ENCODE measurements at places on chromosomes 3 and 15. TPM values are rescaled to one million over a fixed set of nuclear protein-coding genes. Genes with fewer than 3 reads are reported as not detected.

- no peak overlapping the region for H3K4me3 ChIP-seq
- no peak for DNase-seq
- H3K27ac ChIP-seq: peak overlapping the region; percentile 73
- no peaks in the 10 kb centered on the region for H3K36me3 ChIP-seq
- H3K4me1 ChIP-seq: peaks cover 72% of the 10 kb centered on the region
These were observed 77.5 kb downstream of the IGF1R start for GRCh38 chr15:98725874-98726273.

DNA sequence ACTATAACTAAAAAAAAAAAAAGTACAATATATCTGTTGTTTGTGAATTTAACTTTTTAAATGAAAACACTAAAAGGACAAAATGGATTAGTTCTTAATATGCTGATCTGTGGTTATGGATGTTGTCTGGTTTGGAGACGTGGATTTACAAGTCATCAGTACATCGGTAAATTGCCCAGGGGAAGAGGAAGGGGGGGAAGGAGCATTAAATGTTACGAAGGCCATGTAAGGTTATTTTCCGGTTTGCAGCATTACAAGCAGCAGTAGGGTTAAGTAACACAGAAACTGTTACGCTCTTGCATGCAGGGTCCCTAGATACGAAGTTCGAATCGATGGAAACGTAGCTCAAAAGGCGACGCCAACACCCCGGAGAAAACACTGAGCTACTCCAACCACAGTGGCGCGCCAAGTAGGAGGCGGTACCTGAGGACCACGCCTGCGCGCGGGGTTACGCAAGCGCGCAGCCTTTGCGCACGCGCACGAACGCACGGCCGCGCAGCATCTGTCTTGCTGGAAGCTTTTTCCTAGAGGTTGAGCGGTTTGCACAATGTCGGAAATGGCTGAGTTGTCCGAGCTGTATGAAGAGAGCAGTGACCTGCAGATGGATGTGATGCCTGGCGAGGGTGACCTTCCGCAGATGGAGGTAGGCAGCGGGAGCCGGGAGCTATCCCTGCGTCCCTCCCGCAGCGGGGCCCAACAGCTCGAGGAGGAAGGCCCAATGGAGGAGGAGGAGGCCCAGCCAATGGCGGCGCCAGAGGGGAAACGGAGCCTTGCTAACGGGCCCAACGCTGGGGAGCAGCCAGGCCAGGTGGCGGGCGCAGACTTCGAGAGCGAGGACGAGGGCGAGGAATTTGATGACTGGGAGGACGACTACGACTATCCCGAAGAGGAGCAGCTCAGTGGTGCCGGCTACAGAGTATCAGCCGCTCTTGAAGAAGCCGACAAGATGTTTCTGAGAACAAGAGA, at the start of gene EID1:
Gene EID1 (plus strand): TSS at position 505 of the 966 bp plus-strand sequence. CDS start 43 bp downstream, at position 548.
- H3K27me3 ChIP-seq: peaks cover 9% of the 10 kb centered on the region
- peak within 1 kb of the TSS; percentile 99 for H3K27ac ChIP-seq
- DNase-seq: peak; percentile 88
- no peaks in the 10 kb centered on the region for H3K36me3 ChIP-seq

DNA sequence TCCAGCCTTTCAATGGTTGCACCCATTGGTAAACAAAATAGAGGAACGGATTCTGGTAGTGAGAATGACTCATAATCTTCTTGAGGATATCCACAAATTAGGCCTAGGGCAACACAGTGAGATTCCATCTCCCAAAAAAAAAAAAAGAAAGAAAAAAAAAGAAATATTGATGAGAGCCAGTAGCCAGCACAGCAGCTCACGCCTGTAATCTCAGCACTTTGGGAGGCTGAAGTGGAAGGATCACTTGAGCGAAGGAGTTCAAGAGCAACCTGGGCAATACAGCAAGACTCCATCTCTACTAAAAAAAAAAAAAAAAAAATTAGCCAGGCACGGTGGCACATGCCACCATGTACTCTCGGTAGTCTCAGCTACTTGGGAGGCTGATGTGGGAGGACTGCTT, 51.9 kb downstream of the DENND4A start:
- no peak for DNase-seq
- H3K27ac ChIP-seq: no peak overlapping the region
- no peaks in the 10 kb centered on the region for H3K27me3 ChIP-seq
- H3K36me3 ChIP-seq: peaks cover 7% of the 10 kb centered on the region
- H3K4me1 ChIP-seq: no peaks in the 10 kb centered on the region

- peak; percentile 21 for DNase-seq
- peaks cover 25% of the 10 kb centered on the region for H3K4me1 ChIP-seq
These were observed 1.0 kb upstream of the ATP2C1 start for GRCh38 chr3:130892759-130893375.

- no peak for DNase-seq
- no peaks in the 10 kb centered on the region for H3K36me3 ChIP-seq
- H3K27ac ChIP-seq: no peak overlapping the region
- H3K27me3 ChIP-seq: peaks cover 7% of the 10 kb centered on the region
- H3K4me3 ChIP-seq: no peak overlapping the region
- no peaks in the 10 kb centered on the region for H3K4me1 ChIP-seq
These were observed 291.1 kb upstream of the PDZRN3 start for GRCh38 chr3:73915886-73916285.

- peaks cover 14% of the 10 kb centered on the region for H3K36me3 ChIP-seq
- H3K4me1 ChIP-seq: no peaks in the 10 kb centered on the region
These were observed 67.9 kb downstream of the DCUN1D1 start for GRCh38 chr3:182912474-182912873.

DNA sequence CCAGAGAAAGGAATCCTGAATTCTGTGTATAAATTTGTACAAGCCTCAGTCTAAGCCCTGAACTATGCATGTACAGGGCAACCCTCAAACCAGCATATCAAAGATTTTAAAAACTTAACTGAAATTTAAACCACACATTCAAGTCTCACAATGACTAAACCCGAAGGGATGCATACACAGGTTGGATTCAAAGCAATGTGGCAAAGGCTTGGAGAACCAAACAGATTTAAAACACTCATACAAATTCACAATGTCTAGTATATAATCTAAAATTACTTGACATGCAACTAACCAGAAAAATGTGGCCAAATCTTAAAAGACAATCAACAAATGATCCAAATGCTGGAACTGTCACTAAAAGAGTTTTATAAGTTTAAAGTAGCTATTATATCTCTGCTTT, 36.4 kb downstream of the CEP152 start:
- H3K36me3 ChIP-seq: peaks cover 4% of the 10 kb centered on the region
- H3K27ac ChIP-seq: no peak overlapping the region
- no peak overlapping the region for H3K4me3 ChIP-seq
- H3K4me1 ChIP-seq: peaks cover 5% of the 10 kb centered on the region
- DNase-seq: no peak

GRCh38 chr3:196398782-196399181, 33.4 kb downstream of the UBXN7 start:
- H3K27me3 ChIP-seq: no peaks in the 10 kb centered on the region
- H3K4me1 ChIP-seq: no peaks in the 10 kb centered on the region
- H3K4me3 ChIP-seq: no peak overlapping the region
- peaks cover 22% of the 10 kb centered on the region for H3K36me3 ChIP-seq

DNA sequence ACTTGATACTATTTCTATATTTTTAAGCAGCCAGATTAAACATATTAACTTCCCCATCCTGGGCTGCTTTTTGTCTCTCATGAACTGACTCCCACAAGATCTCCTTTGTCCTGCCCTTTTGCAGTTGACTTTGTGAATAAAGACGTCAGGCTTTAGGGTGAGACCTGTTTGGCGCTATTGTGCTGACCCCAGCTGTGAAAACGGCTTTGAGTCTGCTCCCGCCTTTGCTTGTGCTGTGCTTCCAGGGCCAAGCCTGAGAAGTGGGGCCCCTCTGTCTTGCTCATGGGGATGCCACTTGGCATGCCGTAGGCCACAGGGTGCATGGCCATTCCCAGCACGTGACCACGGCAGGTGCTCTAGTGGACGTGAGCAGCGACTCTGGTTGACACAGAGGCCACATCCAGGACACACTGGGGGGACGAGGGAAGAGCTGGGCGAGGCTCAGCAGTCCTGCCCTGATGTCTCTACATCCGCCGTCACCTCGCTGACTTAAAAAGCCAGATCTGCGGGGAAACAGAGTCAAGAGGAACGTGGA, 268.9 kb upstream of the LYSMD4 start:
- no peak for DNase-seq
- no peak overlapping the region for H3K27ac ChIP-seq
- peaks cover 16% of the 10 kb centered on the region for H3K27me3 ChIP-seq
- no peaks in the 10 kb centered on the region for H3K36me3 ChIP-seq

DNA sequence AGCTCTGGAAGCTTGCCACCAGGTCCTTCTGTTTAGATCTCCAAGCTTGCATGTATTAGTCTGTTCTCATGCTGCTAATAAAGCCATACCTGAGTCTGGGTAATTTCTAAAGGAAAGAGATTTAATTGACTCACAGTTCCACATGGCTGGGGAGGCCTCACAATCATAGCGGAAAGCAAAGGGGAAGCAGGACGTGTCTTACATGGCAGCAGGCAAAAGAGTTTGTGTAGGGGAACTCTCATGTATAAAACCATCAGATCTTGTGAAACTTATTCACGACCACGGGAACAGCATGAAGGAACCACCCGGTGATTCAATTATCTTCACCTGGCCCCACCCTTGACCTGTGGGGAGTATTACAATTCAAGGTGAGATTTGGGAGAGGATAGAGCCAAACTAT, 147.0 kb upstream of the PROK2 start:
- H3K27ac ChIP-seq: no peak overlapping the region
- peaks cover 10% of the 10 kb centered on the region for H3K27me3 ChIP-seq
- no peak for DNase-seq
- H3K36me3 ChIP-seq: no peaks in the 10 kb centered on the region

The IQCF6 gene
- not detected for total RNA-seq
